EL (cell line): ENCODE measurements at places on chromosomes 6 and 20.

DNA sequence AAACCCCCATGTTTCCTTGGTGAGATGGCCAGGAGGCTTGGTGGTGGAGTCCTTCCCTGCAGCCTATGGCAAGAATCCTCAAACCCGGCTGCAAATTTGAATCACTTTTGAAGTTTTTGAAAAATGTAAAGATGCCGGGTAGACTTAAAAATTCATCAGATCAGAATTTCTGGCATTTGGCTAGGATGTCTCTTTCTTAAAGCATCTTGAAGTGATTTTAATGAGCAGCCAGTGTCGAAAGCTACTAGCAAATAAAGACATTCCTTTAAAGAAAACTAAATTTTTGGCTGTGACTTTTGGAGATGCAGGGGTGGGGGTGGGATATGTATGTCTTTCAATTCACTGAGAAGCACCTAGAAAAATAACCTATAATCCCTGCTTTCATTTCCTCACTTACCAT, 25.6 kb upstream of the NOX3 start:
- DNase-seq, result peak; percentile 76

GRCh38 chr6:22929311-22929985, 360.1 kb downstream of the HDGFL1 start:
- DNase-seq, result peak; percentile 37

DNA sequence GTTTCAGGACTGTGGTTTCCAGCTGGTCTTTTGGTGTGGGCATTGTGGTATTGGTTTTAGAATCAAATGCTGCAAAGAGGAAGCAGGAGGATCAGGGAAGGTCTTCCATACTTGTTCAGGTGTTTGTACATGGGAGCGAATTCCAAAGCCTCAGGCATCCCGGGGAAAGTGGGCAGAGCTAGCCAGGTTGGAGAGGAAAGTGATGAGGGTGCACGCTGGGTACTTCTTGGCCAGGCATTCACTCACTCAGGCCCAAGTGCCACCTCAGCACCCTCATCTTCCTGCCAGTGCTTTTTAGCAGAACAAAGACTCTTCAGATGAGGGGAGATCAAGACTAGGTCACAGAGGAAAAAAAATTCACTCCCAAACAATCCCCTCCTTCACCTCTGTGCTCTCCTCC, 241.1 kb upstream of the TBX18 start:
- no peak for DNase-seq

- peak; percentile 47 for DNase-seq
These were observed 144.3 kb upstream of the TENT5A start for GRCh38 chr6:81896525-81897503.
